AML-193 (cell line): ENCODE measurements at places on chromosomes 2 and 18.

GRCh38 chr2:88932686-88933085 lies 241.2 kb downstream of the RPIA start:
- no peak for DNase-seq

DNA sequence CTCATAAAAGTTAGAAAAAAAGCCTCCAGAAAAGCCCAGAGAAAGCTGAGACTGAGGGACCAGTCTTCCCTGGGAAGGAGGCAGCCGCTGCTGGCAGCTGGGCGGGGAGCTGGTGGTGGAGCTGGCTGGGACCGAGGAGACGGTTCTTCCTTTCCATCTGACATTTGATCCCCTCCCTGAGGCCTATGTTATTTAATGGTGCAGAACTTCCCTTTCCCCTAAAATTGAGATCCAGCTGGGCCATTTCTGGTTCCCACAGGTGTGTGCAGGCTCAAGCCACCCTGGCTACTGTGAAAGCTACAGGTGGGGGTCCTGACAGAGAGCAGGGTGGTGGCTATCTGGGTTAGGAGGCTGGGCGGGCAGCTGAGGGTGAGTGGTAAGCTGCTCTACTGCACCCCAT lies 81.5 kb upstream of the FZD7 start:
- no peak for DNase-seq

DNA sequence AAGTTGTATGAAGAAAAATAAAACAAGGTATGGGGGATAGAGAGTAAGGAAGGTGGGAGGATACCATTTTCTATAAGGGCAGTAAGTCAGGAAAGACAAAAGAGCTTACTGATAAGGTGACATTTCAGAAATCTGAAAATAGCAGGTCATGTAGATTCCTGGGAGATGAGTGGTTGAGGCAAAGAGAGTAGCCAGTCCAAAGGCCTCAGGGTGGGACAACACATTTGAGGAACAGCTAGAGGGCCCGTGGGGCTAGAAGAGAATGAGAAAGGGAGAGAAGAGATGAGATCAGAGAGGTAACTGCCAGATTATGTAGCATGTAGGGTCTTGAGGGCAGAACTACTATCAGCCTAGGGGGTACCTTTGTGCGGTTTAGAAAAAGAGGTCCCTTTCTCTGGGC lies 2.9 kb downstream of the CLHC1 start:
- no peak for DNase-seq

DNA sequence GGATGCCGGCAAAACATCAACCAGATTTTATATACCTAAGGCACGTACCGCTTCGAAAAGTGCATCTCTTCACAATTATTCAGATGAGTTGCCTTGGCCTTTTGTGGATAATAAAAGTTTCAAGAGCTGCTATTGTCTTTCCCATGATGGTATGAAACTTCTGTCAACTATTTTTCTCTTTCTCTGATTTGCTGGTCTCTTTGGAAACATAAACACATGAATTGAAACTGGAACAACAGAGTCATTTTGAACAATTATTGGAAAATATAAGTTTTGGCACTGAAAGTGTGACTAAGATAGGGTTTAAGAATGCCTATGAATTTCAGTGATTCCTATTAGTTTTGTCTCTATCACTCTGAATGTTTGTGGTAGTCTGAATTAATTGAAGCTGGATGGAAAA lies 109.9 kb downstream of the DPP4 start:
- no peak for DNase-seq

DNA sequence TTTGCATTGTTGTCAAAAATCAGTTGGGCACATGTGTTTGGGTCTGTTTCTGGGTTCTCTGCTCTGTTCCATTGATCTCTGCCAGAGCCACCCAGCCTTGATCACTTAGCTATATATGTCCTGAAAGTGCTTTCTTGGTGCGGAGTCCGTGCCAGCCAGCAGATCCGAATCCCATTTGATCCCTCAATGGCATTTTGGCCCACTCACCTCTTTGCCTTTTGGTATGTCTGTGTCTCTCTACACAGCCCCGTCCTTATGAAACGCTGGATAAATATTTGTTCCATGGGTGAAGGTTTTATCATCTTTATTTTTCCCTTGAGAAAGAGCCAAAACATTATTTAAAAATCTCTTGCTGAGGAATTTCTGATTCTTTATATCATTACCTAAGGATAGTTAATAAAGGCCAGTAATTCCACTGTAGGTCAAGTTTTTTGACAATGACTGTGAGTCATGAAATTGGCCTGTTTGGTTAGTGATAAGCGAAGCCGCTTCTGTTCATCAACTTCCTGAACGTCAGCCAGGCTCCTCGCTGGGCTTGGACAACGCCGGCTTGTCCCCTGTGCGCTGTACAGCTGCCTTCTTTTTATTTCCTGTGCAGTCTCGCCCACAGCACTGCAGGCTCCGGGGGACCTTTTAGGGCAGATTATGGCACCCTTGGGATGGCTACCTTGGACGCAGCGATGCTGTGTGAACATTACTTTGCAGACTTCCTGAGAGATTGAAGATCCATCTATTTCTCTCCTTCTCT lies 24.9 kb downstream of the MTCL1 start:
- DNase-seq: no peak
